ENCODE measurements at places on chromosomes 6 and 20.

GRCh38 chr20:47287609-47288144 is 68.8 kb downstream of the ZMYND8 start:
- no peak for DNase-seq

GRCh38 chr6:133248241-133249001 is 7.3 kb downstream of the EYA4 start:
- no peak for DNase-seq

- DNase-seq, result no peak
Measured at GRCh38 chr6:44432726-44433125, 45.2 kb downstream of the CDC5L start.

- DNase-seq, result no peak
Measured at GRCh38 chr20:15563836-15564235, 1009.4 kb downstream of the KIF16B start.

GRCh38 chr6:113385020-113385431 is 472.1 kb upstream of the MARCKS start:
- no peak for DNase-seq

- no peak for DNase-seq
Measured at GRCh38 chr6:733431-734219, 40.7 kb upstream of the EXOC2 start.

- no peak for DNase-seq
Measured at GRCh38 chr20:48704761-48705160, 123.0 kb downstream of the PREX1 start.

GRCh38 chr20:62605236-62605943 is 36.9 kb upstream of the SLCO4A1 start:
- DNase-seq, result no peak

GRCh38 chr6:75291331-75291730 is 6.7 kb upstream of the TMEM30A start:
- no peak for DNase-seq

- no peak for DNase-seq
Measured at GRCh38 chr6:169639653-169640278, 62.1 kb downstream of the WDR27 start.

- DNase-seq, result no peak
Measured at GRCh38 chr6:125346201-125346925, 44.6 kb upstream of the HDDC2 start.

GRCh38 chr6:151616091-151616513 is 122.3 kb downstream of the CCDC170 start:
- no peak for DNase-seq

GRCh38 chr20:47699818-47700217 is 85.5 kb downstream of the SULF2 start:
- no peak for DNase-seq

- DNase-seq, result no peak
Measured at GRCh38 chr6:28673787-28674671, 148.3 kb downstream of the GPX5 start.

DNA sequence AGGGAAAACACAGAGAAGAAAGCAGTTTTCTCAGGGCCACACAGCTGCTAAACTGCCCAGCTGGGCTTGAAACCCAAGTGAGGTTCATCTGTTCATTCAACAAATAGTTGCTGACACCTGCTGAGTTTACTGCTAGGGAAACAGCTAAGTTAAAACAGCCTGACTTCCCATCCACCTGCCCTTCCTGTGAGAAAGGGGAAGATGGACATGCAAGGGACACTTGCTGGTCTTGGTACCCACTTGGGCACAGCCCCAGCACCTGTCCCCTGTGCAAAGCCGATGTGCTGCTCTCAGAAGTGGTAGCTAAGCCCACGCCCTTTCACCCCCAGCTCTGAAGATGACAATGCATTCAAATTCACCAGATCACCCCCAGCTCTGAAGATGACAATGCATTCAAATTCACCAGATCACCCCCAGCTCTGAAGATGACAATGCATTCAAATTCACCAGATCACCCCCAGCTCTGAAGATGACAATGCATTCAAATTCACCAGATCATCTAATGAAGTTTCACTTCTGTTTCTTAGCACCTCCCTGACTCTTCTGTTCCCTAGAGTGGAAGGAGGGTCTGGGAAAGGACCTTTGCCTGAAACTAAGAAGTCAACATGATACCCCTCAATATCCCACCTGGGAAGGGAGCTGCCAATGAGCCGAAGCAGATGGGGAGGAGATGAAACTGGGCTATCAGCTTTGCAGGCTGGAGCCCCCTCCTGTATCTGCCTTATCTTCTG is 46.0 kb upstream of the TOP1 start:
- DNase-seq, result no peak

- no peak for DNase-seq
Measured at GRCh38 chr6:52515219-52515960, 61.5 kb downstream of the TRAM2 start.

DNA sequence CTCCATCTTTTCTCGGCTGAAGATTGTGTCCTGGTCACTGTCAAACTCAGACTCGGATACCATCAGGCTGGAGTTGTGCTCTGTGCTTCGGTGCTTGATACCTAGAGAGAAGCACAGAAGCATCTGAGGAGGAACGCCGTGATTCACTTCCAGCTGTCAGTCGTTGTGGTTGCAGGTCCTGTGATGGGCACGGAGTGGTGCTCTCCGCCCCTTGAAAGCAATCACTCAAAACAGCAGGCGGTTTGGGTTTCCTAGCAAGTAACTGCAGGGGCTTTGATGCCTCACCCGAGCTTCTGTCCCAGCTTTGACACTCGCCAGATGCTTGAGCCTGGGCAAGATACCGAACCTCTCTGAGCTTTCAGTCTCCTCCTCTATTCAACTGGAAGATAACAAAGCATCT is 52.5 kb downstream of the ALDH5A1 start:
- DNase-seq, result no peak

- DNase-seq, result no peak
Measured at GRCh38 chr20:2130062-2130591, 28.5 kb downstream of the STK35 start.

DNA sequence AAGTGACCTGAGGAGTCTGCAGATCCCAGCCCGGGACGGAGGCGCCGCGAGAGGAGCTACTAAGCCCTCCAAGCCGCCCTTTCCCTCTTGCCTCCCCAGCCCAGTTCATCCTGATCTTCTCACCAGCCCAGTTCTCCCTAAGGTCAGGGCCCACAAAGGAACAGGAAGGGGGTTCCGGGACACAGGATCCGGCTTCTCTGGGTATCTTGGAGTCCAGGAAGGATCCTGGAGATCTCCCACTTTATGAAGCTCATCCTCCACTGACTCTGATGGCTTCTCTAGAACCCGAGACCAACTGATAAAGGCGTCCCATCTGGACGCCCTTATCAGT is 36.9 kb upstream of the HLA-C start:
- DNase-seq, result no peak

DNA sequence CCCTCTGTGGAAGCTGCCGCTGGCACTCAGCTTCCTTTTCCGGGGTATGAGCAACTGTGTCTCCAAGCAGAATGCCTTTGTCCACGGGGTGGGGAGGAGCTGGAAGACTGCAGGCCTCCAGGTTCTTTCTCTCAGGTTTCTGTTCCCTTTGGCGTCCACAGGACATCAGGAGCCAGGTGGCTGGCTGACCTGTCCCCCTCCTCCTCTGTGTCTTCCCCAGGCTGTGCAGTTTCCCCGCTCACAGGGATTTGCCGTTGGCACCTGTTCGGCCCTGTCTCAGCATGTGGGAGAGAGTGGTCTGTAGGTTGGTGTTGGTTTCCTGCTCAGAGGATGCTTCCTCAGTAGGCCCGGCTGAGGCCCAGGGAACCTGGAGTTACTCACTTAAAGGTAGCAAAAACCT is 43.5 kb downstream of the CDS2 start:
- no peak for DNase-seq

DNA sequence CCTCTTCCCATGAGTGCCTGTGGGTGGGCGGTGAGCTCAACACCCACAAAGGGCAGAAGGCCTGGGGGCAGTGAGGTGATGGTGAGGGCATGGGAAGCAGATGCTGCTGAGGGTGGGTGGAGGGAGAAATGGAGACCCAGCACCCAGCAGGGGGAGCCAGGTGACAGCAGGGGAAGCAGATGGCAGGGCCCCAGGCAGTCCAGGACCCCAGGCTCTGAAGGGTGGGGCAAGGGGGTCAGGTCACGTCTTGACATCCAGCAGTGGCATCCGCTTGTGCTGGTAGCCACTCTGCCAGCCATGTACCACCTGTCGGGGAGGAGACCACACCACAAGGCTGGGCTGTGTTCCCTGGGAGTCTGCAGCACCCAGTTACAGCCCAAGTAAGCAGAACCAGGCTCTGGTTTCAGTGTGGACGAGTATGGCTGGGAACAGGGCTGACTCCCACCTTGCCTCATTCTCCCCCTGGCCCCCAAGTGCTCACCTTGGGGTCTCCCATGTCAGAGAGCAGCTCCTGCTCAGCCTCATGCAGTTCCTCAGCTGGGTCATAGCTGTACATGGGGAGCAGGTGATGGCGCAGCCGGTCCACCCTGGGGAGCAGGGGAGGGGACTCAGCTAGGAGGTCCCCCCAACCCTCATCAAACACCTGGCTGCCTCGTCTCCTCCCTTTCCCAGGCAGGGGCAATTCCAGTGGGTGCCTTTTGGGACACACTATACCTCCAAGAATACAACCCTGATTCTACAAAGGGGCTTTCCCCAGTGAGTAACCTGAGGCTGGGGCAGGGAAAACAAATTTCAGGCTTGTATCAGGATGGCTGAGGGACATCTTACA is 2.0 kb downstream of the SMIM29 start:
- no peak for DNase-seq

GRCh38 chr20:21840991-21841390 is 135.5 kb downstream of the PAX1 start:
- DNase-seq, result no peak

DNA sequence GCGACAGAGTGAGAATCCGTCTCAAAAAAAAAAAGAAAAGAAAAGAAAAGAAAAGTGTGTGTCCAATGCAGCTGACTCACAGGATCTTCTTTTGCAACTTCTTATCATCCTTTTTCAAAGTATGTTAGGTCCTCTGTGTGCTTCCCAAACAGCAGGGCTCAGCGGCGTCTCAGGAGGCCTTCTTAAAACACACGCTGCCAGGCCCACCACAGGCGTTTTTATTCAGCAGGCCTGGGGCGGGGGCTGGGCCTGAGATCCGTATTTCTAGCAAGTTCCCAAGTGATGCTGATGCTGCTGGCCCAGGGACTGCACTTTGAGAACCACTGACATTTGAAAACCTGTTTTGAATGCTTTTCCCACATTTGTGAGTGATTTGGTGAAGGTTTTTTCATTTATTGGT is 57.1 kb downstream of the PSMG4 start:
- no peak for DNase-seq

GRCh38 chr20:17995967-17996819 is 27.4 kb downstream of the MGME1 start:
- peak; percentile 22 for DNase-seq

DNA sequence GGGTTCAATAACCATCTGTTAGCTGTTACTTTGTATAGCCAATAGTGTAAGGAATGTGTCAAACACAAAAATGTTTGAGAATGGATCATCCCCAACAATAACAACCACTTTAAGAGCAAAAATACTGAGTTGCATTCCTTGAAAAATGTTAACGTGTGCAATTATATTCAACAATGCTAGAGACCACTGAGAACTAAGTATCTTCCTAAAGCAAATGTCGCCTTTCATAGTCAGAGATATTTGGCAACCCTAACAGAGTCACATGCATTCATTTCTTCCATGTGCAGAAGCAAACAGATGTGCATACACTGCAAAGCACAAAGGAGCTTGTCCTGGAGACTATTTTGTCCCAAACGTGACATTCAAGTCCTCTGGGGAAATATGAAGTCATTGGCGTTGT is 448.6 kb downstream of the GJA1 start:
- DNase-seq, result no peak

GRCh38 chr6:6277413-6277812 is 43.0 kb downstream of the F13A1 start:
- no peak for DNase-seq

- DNase-seq, result no peak
Measured at GRCh38 chr6:7085911-7086310, 21.9 kb upstream of the RREB1 start.

DNA sequence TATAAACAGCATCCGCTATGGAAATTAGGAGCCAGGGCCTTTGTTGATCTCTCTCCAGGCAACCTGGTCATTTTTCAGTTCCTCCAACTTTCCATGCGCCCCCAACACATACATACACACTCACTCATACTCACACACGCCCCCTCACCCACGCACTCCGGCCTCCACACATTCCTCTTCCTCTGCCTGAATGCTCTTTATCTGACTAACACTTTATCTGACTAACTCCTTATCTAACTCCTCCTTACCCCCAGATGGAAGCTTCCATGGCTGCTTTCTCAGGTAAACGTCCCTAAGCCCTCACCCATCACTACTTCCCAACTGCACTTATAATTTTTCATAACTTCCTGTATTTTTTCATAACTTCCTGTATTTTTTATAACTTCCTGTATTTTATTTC is 17.4 kb downstream of the CASS4 start:
- no peak for DNase-seq

DNA sequence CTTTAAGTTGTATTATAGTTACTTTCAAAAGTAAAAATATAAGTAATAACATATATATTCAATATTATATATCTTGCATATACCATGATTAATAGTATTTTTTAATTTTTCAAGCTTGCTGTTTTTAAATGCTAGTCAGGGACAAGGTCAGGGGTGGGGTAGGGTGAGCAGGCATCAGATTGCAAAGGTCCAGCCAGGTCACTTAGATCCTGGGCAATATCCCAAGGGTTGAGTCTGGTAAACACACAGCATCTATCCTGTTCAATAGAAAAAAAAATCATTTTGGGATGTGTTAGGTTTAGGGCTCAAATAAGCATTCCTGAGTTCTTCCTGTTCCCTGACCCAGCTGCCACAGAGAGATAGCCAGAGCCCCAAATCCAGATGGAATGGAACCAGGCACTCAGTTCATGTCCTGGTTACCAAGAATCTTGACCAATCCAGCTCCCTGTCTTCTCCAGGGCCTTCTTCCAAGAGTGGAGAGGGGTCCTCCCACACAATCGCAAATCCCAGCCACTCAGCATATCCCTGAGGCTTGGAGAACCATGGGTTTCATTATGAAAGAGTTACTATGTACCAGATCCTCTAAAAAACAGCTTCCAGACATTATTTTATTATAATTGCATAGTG is 134.9 kb upstream of the TOP1 start:
- no peak for DNase-seq

DNA sequence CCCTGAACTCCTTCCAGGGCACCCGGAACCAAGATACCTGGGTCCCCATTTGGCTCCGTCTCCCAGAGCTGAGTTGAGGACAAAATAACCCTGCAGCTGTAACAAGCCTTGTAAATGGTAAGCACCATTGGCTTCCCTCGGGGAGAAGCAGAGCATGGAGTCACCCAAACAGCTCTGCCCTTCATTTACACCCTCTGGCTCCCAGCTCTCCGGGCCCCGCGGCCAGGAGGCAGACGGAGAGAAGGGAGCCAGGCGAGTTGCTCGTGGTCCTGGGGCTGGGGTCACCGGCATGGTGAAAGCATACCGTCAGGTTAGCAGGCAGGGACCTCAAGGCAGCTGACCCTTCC is 2.1 kb downstream of the TFEB start:
- no peak for DNase-seq

All from GOT3 (cell line).